Tibial nerve (tissue), 4 donors: ENCODE measurements at places on chromosomes 11 and 22.

DNA sequence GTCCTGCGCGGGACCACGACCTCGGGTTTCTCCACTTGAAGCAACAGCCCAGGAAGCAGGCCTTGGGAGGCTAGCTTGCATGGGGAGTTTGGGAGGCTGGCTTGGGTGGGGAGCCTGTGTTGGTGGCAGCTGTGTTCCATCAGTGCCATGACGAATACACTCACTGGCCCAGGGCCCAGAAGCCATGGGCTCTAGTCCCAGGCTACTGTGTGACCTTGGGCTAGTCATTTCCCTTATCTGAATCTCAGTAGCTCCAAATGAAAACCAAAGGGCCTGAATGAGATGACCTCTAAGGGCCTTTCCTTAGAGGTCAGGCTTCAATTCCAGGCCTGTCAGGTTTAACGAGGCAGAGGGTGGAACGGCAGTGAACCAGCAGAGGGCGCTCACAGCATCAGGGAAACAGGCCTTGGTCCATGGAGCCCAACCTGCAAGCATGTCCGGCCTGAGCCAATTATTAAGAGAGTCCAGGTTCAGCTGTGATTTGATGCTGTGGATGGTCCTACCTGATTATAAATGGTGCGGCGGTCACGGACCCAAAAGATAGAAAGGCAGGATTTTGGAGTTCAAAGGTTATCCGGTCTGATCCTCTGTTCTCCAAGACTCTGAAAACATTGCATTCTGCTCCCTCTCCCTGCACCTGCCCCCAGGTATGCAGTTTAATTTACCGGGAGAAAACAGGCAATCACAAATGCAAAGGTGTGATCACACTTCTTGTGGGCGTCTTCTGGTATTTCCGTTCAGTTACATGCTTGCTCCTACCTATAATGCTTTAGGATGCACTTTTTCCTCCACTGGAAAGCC is 15.9 kb downstream of the PTPN5 start:
- peak; percentile 36 for DNase-seq

GRCh38 chr22:24503843-24504338 is 8.8 kb downstream of the UPB1 start:
- no peak for DNase-seq

- DNase-seq = no peak
These were observed 20.3 kb downstream of the SBF2 start for GRCh38 chr11:10273738-10274137.

DNA sequence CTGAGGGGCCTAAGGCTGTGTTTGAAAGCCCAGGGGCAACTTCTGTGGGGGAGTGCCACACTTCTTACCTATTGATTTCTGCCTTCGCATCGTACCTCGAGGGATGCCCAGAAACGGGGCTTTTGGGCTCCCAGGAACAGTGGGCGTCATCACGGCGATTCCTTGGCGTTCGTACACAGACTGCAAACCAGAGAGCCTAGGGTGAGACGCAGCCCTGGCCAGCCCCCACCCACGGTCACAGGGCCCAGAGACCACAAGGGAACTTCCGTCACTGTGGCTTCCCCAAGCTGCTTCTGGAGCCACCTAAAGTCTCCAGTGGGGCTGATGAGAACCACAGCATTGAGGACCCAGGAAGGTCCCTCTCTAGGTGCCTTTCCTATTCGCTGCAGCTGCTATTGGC is 91.9 kb downstream of the CTTN start:
- DNase-seq = no peak

- DNase-seq = no peak
These were observed 339.9 kb downstream of the SOX6 start for GRCh38 chr11:16016468-16016829.

DNA sequence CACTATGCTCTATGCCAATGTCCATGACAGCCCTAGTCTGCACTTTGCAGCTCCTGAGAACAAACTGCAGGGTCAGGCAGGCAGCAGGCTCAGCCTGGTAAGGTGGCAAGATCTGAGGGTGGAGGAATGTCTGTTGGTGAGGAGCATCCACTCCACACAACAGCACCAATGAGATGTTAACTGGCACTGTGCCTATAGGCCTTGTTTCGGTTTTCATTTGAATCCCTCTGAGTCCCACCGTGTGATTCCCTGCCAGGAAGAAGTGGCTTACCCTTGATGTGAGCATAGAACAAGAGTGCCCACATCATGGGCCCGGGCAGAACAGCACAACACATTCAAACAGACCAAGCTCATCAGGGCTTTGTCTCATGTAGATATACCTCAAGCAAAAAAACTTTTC is 44.1 kb upstream of the CHRM4 start:
- no peak for DNase-seq

GRCh38 chr11:92972248-92972647 is 2.8 kb downstream of the MTNR1B start:
- DNase-seq = no peak

DNA sequence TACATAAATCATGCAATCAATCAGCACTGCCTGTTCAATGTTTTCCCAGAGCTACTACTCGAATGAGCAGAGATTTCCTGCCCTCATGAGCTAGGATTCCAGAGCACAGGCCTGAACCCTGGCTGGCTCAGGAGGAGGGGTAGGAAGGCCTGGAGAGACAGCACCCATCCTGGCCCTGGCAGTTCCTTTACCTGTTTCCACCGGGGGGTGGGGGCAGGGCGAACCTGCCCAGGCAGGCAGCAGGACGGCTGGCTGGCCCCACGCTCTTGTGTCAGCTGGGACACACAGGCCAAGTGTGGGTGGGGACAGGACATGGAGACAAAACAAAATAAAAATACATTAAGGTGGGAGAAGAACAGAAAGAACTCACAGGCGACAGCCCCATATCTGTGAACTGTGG is 109.8 kb upstream of the BID start:
- no peak for DNase-seq
